ENCODE measurements at places on chromosomes 13 and 19.

- no peak for DNase-seq
Measured at GRCh38 chr19:5131506-5132205, 162.7 kb downstream of the KDM4B start.

- DNase-seq = no peak
Measured at GRCh38 chr13:48559638-48560320, 26.9 kb upstream of the RCBTB2 start.

DNA sequence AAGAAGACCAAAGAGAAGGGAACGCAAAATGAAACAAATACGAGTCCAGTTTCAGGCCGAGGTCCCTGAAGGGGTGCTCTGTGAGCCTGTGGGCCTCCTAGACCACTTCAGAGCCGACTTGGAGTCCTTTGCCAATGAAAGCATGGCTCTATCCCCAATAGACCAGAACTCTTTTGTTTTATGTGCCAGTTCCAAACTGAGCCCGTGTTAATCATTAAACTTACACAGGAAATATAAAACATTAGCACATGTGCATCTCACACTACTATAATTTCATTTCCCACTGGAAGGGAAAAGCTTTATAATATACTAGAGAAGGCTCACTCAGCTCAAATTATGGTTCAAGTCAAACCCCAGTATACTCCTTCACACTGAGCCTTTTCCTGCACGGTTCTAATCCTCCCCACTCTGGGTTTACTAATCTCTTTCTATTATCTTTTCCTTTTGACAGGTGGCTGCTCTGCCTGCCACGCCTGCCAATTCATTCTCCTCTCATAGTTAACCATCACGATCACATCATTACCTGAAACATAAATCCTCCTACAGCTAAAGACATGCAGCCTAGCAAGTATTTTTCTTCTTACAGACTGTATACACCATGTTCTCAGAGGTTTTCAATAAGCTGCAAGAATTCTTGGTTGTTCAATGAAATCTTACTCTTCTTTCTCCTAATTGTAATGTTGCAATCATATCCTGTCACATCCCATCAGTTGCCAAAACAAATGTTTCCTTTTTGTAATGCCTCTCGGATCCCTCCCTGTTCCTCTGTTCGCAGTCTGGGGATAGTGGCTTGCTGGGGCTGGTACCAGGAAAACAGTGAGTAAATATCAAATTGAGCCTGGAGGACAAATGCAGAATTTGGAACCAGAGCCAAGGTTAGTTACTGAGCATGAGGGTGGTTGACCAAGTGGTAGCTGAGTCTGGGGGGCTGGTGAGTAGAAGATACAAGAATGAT, 18.8 kb upstream of the WASF3 start:
- no peak for DNase-seq

DNA sequence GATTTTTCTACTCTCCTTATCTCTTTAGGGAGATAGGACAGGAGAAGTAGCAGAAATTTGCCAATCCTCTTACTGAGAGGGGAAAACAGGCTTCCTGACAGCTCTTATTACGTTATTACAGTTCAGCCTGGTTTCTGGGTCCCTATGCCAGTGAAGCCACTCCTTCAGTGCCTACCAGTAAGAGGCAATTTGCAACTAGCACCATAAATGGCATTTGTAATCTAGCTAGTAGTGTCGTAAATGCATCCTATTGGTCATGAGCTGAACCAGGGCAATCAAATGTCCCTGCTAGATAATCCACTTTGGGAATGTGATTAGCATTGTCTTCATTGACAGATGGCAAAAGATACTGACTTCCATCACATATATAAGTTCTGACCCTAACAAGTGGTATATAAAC, 428.8 kb downstream of the DCT start:
- DNase-seq = no peak

DNA sequence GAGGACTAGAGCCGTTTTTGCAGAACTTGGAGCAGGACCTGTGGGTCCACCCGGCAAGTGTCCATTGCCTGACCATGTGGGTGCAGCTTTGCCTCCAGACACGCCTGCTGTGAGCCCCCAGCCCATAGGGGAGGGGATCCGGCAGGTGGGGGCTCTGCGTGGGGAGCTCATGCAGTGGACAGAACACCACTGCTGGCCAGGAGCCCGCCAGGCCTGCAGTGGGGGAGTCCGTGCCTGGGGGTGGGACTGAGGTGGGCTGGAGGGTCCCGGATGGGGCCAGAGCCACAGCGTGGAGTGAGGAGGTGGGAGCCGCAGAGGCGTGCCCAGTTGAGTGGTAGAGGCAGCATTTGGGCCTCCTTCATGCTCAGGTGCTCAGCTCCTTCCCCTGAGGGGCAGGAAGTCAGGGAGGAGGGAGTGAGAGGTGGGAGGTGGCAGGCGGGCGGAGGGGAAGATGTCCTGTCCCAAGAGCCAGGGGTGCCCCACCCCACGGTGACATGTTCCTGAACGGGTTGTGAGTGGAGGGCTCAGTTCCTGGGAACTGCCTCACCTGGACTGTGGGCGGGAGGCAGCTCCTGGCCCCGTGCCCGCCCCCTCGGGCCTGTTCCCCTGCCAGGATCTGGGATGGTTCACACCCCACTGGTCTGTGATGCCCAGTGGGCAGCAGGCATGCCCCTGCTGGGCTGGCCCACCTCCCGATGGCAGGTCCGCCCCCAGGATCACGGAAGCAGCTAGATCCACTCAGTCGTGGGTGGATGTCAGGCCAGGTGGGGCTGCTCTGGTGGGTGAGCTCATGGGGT, 8.8 kb downstream of the ADAT3 start:
- DNase-seq = no peak

GRCh38 chr13:59247171-59247570, 916.6 kb downstream of the DIAPH3 start:
- DNase-seq = no peak

GRCh38 chr13:36665630-36666029, 8.2 kb upstream of the SERTM1 start:
- DNase-seq = no peak

DNA sequence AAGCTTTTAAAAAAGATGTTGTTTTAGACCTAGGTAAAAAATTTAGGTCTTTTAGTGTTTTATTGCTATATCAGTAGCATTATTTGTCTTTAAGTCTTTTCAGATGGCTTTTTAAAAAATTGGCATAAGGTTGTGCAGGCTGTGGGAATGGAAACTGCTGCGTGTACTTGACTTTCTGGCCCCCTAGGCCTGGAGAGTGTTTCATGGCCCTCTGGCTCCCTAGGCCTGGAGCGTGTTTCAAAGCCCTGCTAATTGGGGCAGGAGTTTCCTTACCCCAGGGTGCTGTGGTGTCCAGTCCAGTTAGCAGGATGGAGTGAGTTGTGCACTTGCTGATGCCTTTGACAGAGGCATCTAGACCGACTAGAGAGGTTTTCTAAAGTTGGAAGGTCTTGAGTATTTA, 23.8 kb downstream of the PRAM1 start:
- no peak for DNase-seq

GRCh38 chr19:5387472-5387871, 46.9 kb upstream of the PTPRS start:
- no peak for DNase-seq

GRCh38 chr19:3012621-3013262, 16.3 kb downstream of the TLE2 start:
- no peak for DNase-seq
